A172 (cell line): ENCODE measurements at places on chromosomes 6 and 20.
A peak's percentile ranks its signal among the peaks of the same experiment; 100 is the strongest.

DNA sequence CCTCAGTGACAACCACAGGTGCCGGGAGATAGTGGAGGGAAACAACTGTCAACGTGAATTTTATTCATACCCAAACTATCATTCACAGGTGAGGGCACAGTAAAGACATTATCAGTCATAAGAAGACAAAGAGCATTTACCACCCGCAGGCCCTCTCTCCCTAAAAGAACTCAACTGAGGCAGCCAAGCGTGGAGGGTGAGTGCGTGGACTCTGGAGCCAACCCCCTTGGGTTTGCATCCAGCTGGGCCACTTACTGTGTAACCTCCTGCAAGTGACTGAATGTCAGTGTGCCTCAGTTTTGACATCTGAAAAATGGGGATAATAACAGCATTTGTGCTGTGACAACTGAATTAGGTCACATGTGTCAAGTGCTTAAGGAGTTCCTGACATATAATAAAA is 70.6 kb upstream of the KCNK16 start:
- DNase-seq = no peak

DNA sequence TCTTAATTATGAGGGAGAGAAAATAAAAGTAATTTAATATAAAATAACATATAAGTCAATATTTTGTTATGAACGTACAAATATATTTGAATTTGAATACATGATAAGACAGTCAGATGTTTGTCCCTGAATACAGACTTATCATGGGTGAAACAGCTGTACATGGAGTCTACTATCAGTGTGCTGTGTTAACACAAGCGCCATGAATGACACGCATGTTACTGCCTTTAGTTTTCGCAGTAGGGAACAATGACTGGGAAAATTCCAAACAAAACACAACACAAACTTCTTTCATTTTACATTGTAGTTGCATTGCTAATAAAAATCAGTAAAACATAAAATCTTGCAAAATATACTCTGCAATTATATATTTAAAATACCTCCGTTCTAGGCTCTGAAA is 108.6 kb downstream of the FBXO5 start:
- DNase-seq = no peak

DNA sequence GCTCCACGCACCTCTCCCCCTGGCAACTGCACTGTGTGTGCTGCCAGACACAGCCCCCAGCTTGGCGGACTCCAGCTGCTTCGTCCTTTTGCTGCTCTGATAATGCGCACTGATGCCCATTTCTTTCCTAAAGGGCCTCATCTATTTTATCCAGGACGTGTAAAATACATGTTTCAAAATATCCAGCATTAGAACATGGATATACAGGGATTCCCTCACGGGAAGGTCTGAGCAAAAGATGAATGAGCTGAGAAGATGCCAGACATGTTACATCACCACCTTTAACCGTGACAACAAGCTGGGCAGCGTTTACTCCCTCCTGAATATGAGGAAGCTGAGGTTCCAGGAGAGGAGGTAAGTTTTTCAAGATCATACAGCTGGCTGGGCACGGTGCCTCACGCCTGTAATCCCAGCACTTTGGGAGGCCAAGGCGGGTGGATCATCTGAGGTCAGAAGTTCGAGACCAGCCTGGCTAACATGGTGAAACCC is 32.8 kb downstream of the TNXB start:
- DNase-seq = peak; percentile 84

- no peak for DNase-seq
These were observed 1027.9 kb upstream of the ADGRB3 start for GRCh38 chr6:67606906-67607828.

DNA sequence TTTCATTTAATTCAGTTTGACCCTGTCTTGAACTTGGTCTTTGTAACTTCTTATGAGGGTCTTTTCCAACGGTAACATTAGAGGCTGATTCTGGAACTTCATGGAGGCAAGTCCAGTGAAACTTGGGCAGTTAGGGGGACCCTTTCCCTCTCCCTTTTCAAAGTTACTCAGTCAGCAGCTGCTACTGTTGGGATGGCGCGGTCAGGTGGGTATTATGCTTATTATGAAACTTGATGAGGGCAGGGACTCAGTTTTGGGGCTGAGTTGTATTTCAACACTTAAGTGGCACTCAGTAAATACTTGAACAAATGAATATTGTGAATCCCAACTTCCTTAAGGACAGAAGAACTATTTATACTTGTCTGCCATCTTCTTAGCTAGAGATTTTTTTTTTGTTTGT is 20.8 kb downstream of the TOP1 start:
- DNase-seq = no peak

DNA sequence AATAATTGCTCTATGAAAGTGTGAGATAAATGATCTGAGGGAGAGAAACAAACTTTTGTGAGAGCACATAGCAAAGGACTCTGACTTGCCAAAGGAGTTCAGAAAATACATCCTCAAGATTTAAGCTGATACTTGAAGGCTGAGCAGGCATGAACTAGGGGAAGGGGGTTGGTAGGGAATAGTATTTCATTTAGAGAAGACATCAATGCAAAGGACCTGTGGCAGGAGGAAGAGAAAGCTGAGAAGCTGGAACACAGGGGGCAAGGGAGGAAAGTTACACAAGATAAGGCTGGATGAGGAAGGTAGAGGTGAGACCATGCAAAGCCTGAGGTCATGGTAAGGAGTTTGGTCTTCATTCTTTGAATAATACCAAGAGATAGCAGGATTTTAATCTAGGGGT is 50.6 kb downstream of the NCOA6 start:
- no peak for DNase-seq

- no peak for DNase-seq
These were observed 475.5 kb downstream of the KIF16B start for GRCh38 chr20:16097788-16098187.

DNA sequence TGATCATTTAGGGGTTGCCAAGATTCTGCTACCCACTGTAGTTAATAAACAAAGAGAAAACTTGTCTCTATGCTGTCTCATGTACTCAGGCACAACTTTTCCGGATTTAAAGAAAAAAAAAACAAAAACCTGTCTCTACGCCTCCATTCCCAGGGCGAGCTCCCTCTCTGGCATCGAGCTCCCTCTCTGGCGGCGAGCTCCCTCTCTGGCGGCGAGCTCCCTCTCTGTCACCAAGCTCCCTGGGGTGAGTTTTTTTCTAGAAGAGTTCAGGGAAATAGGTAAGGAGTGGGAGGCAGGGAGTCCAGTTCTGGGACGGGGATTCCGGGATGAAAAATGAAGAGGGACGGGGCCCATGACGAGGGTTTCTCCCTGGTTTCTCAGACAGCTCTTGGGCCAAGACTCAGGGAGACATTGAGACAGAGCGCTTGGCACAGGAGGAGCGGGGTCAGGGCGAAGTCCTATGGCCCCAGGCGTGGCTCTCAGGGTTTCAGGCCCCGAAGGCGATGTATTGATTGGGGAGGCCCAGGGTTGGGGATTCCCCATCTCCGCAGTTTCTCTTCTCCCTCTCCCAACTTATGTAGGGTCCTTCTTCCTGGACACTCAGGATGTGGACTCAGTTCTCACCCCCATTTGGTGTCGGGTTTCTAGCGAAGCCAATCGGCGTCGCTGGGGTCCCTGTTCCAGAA is 16.5 kb upstream of the HLA-A start:
- no peak for DNase-seq

- peak; percentile 97 for DNase-seq
These were observed 131.7 kb downstream of the PLCB4 start for GRCh38 chr20:9200620-9201019.

- DNase-seq = no peak
These were observed 1.1 kb upstream of the CDC5L start for GRCh38 chr6:44386364-44386928.

- no peak for DNase-seq
These were observed 26.8 kb upstream of the SLC9A8 start for GRCh38 chr20:49785852-49786175.

GRCh38 chr6:163098827-163099479 is 315.6 kb upstream of the QKI start:
- DNase-seq = no peak

- DNase-seq = no peak
These were observed 116.0 kb downstream of the SYCP2 start for GRCh38 chr20:59817406-59817805.

GRCh38 chr6:150491811-150492172 is 107.9 kb upstream of the PLEKHG1 start:
- no peak for DNase-seq

- DNase-seq = no peak
These were observed 54.3 kb downstream of the TCP11 start for GRCh38 chr6:35086636-35087360.

DNA sequence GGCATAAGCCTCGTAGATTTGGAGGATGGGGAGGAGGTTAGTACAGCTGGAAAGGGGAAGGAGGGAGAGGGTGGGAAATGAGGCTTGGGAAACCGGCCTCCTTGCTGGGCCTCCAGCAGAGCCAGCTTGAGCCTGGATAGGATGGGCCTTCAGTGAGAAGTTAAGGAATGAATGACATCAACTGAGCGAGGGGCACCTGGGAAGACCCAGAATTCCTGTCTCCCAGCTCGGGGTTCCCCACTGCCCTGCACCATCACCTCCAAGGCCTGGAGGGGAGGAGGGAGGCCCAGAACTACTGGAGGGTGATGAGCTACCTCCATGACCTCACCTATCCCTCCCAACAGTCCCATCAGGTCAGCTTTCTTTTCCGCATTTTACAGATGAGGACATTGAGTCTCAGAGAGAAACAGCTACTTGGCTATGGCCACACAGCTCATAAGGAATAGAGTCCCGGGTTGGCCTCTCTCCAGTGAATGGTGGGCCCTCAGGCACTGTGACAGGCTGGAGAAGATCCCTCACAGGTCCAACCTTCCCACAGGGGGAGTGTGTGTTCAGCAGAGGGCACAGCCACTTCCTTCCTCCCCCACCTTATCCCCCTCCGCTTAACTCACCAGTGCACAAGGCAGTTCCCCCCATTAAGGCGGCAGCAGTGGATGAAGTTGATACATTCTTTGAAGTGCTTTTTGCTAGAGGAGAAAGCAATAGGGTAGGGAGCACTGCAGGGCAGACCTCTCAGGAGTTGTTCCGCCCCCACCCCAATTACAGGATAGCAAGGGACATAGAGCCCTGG is 6.8 kb downstream of the DUSP15 start:
- no peak for DNase-seq

DNA sequence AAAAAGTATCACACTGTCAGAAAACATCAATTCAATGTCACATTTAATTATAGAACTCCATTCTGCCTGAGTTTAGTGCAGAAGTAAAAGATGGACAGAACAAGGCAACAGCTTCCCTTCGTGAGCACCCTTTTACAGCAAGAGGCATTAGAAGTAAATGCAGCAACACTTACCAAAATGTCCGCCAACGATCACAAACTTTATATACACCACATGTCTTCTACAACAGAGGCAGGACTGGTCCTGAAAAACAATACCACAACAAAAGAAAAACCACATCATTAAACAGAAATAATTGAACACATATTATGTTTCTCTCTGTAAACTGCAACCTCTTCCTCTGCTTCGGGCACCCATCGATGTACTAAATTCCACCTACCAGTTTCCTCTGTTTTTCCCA is 92.9 kb downstream of the FYN start:
- DNase-seq = no peak

DNA sequence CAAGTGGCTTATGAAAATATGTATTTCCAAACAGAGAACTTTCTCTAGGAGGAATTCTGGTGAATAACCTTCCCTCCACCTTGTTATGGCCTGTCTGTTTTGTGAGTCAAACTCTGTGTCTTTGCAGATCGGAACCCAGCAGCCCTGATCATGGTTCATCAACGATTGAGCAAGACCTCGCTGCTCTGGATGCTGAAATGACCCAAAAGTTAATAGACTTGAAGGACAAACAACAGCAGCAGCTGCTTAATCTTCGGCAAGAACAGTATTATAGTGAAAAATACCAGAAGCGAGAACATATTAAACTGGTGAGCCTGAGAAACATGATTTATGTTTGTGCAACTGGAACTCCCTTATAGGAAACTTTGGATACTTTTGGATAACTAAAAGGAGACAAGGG is 294.5 kb upstream of the PLCB4 start:
- DNase-seq = no peak

- DNase-seq = no peak
These were observed 9.1 kb downstream of the BPIFB3 start for GRCh38 chr20:33062825-33063149.

DNA sequence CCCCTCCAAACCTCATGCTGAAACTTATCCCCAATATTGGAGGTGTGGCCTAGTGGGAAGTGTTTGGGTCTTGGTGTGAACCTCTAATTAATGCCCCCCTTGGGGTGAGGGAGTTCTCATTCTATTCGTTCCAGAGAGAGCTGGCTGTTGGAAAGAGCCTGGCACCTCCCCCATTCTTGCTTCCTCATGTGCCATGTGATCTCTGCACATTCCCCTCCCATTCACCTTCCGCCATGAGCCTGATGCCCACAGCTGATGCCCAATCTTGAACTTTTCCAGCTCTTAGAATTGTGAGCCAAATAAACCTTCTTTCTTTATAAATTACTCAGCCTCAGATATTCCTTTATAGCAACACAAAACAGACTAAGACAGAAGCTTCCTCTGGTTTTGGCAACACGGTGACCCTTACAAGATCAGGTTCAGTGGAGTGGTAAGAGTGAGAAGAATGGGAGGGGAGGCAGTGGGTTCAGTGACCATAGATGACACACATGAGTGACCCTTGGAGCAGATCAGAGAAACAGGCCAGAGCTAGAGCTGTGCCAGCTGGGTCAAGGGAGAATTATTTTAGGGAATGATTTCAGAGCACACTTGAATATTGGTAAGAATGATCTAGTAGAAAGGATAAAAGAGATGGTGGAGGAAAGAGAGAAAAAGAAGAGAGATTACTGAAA is 176.4 kb downstream of the LY86 start:
- no peak for DNase-seq

GRCh38 chr6:144339859-144340452 is 54.8 kb downstream of the UTRN start:
- DNase-seq = no peak

DNA sequence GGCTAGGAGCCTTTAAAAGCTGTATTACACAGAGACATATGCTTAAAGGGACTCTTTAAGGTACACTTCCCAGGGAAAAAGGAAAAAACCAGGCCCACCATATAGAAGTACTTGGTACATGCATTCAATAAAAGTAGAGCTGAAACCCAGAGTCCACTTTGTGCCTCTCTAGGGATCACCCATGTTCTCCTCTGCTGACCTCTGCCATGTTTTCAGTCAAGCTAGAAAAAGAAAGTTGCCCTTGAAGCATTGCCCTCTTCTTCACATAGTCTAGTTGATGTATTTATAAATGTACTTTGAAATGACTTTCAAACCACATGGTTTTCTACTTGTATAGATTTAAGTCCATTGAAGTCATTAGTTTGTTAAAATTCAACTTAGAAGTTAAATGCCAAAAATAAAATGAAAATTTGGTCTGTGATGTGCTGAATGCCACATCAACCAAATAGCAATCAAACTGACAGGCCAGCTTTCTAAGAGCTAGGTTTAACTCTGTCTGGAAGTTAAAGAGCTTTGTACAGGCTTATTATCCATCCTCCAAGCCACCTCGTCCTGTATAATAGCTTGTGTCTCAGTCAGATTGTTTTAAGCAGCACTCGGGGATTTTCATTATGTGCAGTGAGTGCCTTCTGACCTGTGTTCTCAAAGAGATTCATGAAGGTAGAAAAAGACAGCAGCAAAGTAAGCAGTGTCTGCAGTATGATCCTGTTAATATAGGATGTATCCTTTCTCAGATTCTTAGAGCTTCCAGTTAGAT is 238.6 kb upstream of the PLN start:
- no peak for DNase-seq
